NCI-H2171 treated with DMSO at 0.1 percent for 48 hours (cell line): ENCODE measurements at places on chromosomes 4 and X.

DNA sequence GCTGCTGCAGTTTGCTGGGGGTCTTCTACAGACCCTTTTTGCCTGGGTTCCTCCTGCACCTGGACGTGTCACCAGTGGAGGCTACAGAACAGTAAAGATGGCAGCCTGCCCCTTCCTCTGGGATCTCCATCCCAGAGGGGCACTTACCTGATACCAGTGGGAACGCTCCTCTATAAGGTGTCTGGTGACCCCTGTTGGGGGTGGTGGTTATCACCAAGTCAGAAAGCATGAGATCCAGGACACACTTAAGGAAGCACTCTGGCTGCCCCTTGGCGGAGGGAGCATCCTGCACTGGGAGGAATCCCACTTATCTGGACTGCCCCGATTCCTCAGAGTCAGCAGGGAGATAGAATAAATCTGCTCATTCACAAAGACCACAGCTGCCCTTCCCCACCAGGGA lies 218.9 kb upstream of the GALNTL6 start:
- no peak for DNase-seq

- no peak for DNase-seq
Measured at GRCh38 chr4:107858158-107858742, 33.5 kb downstream of the SGMS2 start.

DNA sequence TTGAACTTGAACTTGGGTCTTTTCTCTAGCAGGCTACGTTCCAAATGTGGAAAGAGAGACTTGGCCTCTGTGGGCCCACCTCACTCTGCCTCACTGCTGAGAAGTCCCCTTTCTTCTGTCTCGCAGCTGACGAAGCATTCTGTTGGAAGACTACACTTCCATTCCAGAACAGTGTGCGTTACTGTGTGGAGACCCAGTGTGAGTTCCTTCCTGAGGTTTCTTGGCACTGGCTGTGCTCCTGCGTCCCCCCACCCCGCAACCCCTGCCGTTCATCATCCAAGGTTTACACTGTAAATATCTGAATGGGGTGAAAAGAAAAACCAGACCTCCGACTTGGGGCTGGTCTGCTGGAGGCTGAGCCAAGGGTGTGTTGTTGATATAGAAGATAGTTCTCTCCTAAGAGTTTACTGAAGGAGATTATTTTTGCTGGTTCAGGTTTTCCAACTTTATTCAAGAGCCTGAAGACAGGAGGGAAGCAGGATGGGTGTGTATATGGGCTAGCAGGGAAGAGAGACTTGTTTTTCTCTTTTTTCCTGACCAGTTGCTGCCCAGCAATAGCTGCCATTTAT lies 34.7 kb downstream of the NHSL2 start:
- no peak for DNase-seq

- no peak for DNase-seq
Measured at GRCh38 chr4:185938654-185939053, 126.7 kb upstream of the SORBS2 start.

DNA sequence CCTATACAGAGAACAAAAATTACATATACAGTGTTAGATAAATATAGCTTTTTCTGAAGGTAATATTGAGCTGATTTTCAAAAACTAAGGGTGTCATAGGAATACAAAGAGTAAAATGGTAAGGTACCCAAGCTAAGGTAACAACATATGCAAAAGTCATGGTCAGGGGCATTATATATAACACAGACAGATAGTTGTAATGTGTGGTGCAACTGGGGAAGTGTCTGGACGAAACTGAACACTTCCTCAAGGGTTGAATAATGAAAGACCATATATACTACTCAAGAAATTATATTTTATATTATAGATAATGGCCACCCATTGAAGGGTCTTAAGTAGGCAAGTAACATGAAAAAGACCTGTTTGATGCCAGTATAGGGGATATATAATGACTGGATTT lies 262.1 kb upstream of the CXXC4 start:
- no peak for DNase-seq

DNA sequence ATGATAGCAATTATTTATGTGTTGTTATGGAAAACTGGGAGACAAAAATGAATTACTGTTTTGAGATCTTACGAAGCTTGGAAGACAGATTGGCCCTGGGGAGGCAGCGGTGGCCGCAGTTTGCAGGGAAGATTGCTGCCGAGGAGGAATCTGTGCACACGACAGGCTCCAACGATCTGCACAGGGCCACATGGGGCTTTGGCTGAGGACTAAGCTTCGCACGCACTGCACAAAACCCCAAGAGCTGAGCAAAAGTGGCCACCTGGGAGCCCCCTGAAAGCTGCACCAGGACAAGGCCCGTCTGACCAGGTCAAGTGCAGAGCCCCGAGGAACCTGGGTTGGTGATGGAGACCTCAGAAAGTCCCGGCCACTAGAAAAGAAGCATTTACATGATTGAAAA lies 5.2 kb upstream of the PDE6B start:
- no peak for DNase-seq

- no peak for DNase-seq
Measured at GRCh38 chr4:178233906-178234305, 791.7 kb upstream of the AGA start.

DNA sequence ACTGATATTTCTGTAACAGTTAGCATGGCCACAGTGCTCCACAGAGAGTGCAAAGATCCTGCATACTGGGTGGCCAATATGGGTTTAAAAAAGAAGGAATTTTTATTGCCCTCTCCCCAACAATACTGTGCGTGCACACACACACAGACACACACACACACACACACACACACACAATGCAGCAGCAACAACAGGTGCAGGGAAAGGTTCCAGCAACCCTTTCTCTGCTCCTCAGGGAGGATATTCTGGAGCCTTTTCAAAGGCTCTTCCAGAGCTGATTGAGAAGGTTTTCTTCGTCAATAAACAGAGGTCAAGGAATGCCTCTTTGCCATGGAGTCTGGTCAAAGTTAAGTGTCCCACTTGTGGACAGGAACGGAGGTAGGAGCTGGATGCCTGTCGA lies 84.8 kb upstream of the ZFP42 start:
- no peak for DNase-seq
